ENCODE measurements at places on chromosomes 13 and 19.

DNA sequence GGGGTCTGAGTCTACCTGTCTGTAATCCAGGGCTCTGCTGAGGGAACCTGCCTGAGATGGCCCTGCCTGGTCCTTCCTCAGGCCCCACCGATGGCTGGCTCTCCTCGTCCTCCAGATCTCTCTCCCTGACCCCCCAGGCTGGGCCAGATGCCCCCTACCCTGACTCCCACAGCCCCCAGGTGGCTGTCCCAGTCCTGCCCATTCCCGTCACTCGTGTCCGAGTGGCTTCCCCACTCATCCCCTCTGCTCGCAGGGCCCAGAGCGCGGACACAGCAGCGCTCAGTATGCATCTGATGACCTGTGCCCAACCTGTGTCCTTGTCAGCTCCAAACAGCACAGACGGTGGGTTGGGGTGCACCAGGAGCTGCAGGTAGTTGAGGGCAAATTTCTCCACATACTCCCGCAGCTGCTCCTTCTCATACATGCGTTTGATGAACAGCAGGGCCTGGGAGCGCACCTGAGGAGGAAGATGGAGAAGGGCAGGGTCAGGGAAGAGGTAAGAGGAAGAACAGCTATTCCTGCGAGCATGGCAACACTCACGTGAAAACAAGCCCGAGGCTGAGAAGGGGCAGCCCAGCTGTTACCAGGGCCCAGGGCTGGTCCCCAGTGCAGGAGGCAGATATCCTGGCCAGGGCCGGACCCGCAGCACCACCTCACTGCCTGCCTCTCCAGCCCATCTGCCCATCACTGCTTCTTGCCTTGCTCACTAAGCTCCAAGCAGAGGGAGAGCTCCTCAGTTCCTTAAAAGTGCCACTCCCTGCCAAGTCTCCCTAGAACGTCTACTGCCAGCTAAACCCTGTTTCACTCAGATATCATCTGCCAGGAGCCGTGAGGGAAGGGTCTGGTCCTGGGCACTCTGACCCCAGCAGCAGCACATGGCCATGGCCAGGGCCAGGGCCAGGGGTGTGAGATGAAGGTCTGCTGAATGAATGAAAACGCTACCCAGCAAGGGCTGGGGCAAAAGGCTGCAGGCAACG is 11.1 kb upstream of the RSPH6A start:
- DNase-seq: no peak

- peak; percentile 26 for DNase-seq
These were observed 12.8 kb upstream of the UPF3A start for GRCh38 chr13:114268344-114269280.

GRCh38 chr19:17841810-17842662 is 5.7 kb downstream of the JAK3 start:
- DNase-seq: peak; percentile 44

DNA sequence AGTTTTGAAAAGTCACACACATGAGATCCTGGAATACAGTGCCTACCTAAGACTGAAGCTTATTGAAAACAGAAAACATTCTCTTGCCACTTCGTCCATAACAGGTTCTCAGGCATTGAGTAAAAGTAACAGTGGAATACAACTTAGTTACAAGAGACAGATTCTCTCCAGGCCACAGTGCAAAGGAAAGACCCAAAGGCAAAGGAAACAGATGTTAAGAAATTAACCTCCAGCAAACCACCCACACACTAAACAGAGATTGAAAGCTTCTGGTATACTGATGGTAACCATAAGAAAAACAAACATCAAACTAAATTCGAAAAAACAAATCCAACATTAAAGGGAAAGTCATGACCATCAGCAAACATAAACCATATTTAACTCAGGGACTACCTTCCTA is 914.7 kb downstream of the SLITRK5 start:
- no peak for DNase-seq

GRCh38 chr19:11581740-11582139 is 4.3 kb upstream of the ACP5 start:
- no peak for DNase-seq

DNA sequence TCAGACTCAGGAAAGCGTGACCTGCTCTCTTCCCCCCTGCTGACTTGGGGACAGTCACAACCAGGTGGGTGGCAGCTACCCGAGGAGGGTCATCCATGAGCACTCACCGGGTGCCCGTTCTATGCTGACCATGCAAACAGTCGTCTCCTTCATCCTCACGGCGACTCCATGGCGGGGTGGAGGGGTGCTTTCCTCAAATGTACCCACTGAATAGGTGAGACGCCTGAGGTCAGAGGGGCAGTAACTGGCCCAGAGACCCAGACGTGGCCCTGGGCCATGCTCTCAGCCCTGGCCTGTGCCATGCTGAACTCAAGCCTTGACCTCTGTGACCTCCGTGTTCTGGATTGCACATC is 59.2 kb upstream of the TPM4 start:
- DNase-seq: no peak

DNA sequence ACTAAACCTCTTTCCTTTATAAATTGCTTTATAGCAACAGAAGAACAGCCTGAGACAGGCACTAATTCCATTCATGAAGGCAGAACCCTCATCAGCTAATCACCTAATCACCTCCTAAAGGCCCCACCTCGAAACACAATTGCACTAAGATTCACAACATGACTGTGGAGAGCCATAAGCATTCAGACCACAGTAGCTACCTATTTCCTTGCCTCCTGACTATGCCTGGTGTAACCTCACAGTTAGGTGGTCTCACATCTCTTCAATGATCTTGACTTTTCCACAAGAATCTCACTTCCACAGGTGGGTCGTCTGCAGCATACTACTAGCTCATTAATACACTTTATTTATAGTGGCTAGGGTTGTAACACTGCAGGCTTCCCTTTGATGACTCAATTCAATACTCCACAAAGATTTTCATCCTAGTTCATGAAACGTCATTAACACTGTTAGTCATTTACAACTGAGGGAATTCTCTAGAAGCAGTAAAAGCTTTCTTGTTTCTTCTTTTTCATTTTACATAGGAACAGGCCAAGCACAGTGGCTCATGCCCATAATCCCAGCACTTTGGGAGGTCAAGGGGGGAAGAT is 27.1 kb downstream of the STK24 start:
- no peak for DNase-seq

DNA sequence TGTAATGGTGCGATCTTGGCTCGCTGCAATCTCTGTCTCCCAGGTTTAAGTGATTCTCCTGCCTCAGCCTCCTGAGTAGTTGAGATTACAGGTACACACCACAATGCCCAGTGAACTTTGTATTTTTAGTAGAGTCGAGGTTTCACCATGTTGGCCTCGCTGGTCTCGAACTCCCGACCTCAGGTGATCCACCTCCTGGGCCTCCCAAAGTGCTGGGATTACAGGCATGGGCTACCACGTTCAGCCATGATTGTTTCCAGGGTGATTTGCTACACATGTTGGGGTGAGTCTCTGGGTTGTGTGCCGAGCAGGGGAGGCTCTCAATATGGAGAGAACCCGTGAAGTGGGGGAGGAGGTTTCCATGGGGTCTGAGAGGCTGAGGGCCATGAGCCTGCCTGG is 24.8 kb upstream of the CEACAM21 start:
- DNase-seq: no peak

- DNase-seq: no peak
These were observed 1.8 kb upstream of the ATP4A start for GRCh38 chr19:35565016-35565856.

- DNase-seq: no peak
These were observed 120.0 kb downstream of the CCNA1 start for GRCh38 chr13:36552334-36552733.

GRCh38 chr19:27971071-27971470 is 1241.9 kb downstream of the UQCRFS1 start:
- DNase-seq: no peak

GRCh38 chr19:42125536-42125935 is 6.7 kb downstream of the POU2F2 start:
- DNase-seq: no peak

GRCh38 chr13:71879129-71879535 is 12.1 kb upstream of the DACH1 start:
- DNase-seq: peak; percentile 6

DNA sequence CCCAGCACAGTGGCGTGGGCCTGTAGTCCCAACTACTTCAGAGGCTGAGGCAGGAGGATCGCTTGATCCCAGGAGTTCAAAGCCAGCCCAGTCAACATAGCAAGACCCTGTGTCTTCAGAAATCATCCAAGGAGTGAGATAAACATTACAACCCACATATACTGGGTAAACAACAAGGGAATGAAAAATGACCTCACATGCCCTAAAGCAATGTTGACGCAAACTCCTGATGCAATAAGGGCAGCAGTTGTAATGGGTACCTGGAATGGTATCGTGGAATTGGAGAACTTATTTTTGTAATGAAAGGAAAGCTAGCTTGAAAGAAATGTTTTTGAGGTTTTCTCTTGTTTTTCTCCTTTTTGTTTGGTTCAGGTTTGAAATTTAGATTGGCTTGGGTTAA is 24.5 kb upstream of the LGALS16 start:
- no peak for DNase-seq

GRCh38 chr19:19594381-19594780 is 24.1 kb downstream of the PBX4 start:
- no peak for DNase-seq

- no peak for DNase-seq
These were observed 104.6 kb upstream of the VSTM2B start for GRCh38 chr19:29421196-29421545.

GRCh38 chr19:38003438-38004185 is 96.6 kb downstream of the SIPA1L3 start:
- no peak for DNase-seq

GRCh38 chr19:48351341-48351752 is 12.4 kb downstream of the TMEM143 start:
- DNase-seq: peak; percentile 74

- no peak for DNase-seq
These were observed 51.0 kb upstream of the DOCK9 start for GRCh38 chr13:99028890-99029289.

DNA sequence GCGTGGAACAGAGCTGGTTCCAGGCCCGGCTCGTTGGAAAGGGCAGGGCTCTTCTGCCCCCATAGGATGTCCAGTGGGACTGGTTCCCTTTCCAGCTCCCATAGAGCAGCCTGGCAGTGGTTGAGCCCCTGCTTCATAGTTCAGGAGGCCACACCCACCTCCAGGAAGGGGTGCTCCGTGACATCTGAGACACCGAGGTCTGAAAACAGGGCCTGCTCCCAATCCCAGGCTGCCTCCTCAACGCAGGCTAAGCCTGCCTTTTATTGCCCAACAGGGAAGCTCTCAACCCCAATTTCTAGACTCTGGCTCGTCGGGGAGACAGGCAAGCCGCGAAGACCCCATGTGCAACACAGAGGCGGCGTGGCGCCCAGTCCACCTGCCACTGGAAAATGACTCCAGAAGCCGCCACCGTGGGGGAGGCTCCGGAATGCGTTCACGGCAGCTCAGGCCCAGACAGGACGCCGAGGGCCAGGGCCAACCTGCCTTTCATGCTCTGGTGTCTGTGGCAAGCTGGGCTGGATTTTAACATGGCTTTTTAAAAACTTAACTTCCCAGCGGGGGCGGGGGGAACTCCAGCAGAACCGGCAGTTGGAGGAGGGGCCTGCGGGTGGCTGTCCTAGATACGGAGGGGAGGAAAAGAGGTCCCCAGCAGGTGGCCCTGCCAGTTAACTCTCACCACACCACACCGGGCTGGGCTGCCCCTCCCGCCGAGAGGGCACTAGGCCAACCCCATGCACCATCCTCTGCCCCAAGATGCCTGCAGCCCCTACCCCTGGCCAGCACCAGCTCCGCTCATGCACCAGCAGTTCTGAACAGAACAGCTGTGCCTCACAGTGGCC is 17.9 kb upstream of the TINCR start:
- no peak for DNase-seq

DNA sequence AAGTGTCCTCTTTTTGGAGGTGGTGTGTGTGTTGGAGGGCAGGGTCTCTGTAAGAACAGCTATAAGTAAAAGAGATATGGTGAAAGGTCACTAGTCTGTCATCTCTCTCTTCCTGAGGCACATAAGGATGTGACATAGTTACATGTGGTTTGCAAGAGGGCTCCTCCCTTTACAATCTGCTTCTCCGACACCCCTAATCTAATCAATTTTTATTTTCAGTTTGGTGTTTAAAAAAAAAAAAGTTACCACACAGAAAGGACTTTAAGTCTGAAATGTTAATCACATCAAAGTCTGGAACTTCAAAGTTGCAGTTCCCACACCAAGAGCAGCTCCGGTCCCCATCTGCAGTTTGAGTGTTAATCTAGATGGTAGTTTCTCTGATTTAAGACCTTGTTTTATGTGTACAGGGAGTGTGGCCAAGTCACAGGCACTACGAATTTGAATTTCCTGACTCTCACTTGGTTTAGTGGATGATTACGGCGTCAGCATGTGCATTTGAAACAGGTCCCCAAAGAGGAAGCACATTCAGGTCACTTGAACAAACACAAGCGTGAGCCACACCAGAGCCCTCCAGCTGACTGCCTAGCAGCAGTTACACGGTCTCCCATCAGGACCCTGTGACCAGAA is 53.1 kb downstream of the FOXO1 start:
- DNase-seq: peak; percentile 40

DNA sequence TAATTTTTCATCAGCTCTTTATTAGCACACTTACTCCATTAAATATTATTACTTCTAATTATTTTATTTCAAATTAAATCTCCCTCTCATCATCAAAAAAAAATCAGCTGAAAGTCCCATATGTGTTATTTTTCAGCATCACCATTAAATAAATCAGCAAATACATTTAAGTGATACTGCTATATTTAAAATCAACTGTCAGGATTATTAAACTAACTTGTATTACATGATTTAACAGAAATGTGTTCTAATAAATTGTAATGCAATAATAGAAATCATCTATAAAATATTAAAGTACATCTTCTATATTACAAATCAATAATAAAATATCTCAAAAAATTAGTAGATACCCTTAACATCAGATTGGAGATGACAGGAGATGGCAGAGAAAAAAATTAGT is 538.6 kb upstream of the MIR17HG start:
- no peak for DNase-seq

DNA sequence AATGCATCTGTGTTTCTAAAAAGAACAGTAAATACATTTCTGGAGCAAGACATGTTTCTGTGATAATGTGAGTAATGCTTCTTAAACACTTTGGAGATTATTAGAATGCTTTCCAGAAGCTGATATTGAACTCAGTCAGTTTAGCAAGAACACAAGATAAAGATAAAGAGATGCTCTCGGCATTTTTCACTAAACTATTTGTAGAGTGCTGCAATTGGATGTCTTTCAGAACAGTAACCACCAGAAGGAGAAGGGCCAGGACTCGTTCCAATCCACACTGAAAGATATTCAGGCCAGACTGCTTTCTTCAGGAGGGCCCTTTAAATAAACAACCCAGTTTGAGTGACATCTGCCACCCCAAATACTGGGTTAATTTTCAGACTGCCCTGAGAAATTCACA is 456.0 kb downstream of the TBC1D4 start:
- DNase-seq: no peak

- DNase-seq: no peak
These were observed 18.4 kb downstream of the PLIN4 start for GRCh38 chr19:4499855-4500254.

All from T-helper 1 cell (primary cell).